ENCODE measurements at places on chromosomes 4 and X.

- no peak for DNase-seq
Measured at GRCh38 chrX:119991005-119991787, 47.6 kb upstream of the NKAP start.

DNA sequence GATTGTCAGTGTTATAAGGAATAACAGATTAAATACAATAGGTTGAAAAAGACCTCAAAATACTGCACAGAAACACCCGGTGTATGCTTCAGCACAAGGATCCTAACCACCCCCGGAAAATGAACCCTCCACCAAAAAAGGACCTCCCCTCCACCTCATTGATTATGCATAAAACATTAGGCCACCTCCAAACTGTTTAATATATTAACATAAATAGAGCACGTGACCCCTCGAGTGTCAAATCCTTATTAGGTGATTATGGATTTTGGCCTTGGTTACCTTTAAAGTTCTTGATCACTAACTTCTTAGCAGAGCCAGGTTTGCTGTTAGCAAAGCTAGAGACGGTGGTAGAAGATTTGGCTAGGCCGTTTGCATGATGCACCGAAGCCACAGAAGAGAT is 958 bp downstream of the CUL4B start:
- DNase-seq, result no peak

DNA sequence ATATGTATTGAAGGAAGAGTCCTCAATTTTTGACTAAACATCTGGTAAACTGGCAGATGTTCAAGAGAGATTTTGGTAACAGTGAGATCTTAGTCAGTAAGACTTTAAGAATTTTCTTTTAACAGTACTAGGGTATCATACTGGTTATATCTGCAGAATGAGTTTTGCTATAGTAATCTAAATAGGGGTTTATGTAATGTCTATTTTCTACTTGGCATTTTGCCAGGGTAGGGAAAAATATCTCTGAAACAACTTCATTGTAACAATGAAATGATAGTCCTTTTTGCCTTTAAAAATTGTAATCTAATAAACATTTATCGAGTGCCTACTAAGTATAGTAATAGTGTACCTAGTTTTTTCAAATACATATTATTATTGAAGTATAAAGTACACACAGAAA is 32.1 kb downstream of the XK start:
- no peak for DNase-seq

DNA sequence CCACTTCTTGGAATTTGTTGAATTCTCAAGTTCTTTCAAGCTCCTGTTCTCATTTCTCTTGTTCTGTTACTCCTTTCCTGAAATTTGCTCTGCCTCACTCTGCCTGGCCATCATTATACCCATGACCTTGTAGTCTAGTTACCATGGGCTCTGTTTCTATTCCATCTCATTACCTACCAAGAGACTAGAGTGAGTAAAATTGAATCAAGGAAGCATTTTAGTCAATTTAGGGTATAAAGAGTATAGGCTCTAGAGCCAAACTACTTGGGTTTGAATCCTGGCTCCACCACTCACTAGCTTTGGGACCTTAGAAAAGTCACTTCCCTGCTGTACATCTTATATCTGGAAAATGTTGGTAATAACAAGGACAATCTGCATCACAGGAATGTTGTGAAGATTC is 2.2 kb downstream of the ALAS2 start:
- DNase-seq, result no peak

GRCh38 chrX:15373976-15374375 is 10.2 kb downstream of the VEGFD start:
- no peak for DNase-seq

DNA sequence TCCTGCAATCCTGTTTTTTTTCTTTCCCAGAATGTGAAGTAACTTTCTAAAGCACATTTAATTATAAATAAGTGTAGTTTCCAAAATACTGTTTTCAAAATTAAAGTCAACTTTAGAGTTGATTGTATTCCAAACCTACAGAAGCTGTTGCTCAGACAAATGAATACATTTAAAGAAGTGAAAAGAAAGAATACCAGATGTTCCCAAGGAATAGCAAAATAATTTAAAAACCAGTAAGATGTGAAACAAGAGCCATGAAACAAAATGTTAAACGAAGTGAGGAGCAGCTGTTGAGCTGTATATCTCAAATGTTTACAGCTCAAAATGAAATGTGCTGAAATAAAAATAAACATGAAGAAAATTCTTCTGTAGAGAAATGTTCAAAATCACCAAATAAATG is 627.4 kb upstream of the NDST4 start:
- DNase-seq, result no peak

DNA sequence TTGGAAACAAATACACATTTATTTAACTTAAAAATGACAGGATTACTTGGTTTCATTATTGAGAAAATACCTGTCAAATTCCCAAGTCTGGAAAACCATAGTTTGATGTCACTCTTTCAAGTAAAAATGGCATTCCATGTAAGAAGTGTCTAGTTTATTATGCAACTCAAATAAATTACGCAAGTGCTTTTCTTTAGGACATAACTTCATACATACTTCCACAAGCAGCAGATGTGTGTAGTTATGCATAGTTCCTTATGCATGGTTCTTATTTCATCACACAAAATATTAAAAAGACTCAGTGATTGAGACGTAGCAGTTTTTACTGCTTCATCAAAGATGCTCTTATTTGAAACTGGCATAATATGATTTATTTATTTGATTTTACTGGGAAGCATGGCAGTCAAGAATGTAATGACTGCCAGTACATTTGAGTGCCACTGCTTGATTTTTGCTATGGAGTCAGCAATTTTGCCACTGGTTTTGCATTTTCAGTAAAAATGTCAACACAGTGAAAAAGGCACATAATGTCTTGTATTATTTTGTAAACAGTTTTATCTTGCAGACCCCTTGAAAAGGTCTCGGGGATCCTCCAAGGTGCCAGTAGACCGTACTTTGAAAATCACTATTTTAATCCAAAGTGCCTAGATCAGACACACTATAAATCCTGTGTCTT is 62.1 kb downstream of the CLCN3 start:
- no peak for DNase-seq

DNA sequence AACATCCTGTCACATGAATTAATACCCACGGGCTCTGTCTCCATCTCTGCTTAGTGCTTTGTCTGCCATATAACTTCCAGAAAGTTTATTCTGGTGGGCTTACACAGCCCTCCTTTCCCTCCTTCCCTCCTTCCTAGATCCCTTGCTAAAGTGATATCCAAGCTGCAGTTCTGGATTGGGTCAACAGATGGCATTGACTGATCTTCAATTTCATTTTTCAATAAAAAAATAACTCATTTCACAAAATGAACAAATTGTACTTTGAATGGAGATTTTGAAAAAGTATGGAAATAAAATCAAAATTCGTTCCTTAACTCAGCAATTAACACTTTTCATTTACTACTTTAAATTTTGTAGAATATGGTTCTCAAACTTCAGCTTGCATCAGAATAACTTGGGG is 94.9 kb downstream of the NXF2 start:
- no peak for DNase-seq

Measured in PC-9 (cell line).